ENCODE measurements at places on chromosomes 5 and 9. TPM values are rescaled to one million over a fixed set of nuclear protein-coding genes. Genes with fewer than 3 reads are reported as not detected.
A peak's percentile ranks its signal among the peaks of the same experiment; 100 is the strongest.

DNA sequence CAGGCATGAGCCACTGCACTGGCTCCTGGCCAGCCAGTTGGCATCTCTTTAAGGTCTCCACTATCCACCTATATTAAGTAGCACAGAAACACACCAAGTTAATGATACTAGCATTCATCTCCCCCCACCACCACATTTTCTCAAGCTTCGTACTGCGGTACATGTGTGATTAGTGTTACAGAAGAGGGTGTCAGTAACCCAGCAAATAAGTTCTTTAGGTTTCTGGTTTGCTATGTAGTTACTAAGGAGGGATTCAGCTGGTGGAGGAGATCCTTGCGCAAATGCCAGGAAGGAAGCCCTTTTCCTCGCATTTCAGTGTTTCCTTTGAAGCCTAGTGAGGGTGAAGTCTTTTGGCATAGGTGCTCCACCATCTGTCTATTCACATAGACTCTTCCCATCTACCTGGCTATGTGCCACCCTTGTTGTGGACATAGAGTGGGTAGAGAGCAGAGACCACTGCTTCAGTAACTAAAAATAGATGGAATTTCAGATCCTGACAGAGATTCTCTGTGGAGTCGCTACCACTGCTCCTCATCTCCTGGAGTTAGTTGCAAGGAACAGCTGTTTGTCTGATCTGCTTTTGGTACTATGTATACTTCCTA is 16.7 kb downstream of the UBE2D2 start:
- DNase-seq, result no peak

GRCh38 chr5:61625681-61626621 is 293.9 kb downstream of the ZSWIM6 start:
- peak; percentile 80 for DNase-seq

FAM114A2 gene
- total RNA-seq, result 21.6 TPM

EIF4EBP3 gene
- 51.9 TPM for total RNA-seq
